HT-29 (cell line): ENCODE measurements at places on chromosomes 1 and 21. TPM values are rescaled to one million over a fixed set of nuclear protein-coding genes. Genes with fewer than 3 reads are reported as not detected.

RHBDL2 gene
- total RNA-seq, result 8.5 and 12.3 TPM in 2 replicates

ILDR2 gene
- 0.05 and 0.48 TPM in 2 replicates for total RNA-seq

BTBD8 gene
- total RNA-seq, result 0.86 and 0.94 TPM in 2 replicates

SPRR1B gene
- total RNA-seq, result 0.57 and 1.9 TPM in 2 replicates

IL20 gene
- total RNA-seq, result not detected in 2 replicates

CTSE gene
- 6.6 and 9.1 TPM in 2 replicates for total RNA-seq

KCNA2 gene
- not detected in 2 replicates for total RNA-seq

TGFB2 gene
- 2.3 and 2.5 TPM in 2 replicates for total RNA-seq

FNDC10 gene
- not detected in 2 replicates for total RNA-seq

RASAL2 gene
- total RNA-seq, result 14.7 and 21.3 TPM in 2 replicates

ADAMTS1 gene
- total RNA-seq, result not detected in 2 replicates

NBPF20 gene
- total RNA-seq, result 0.38 and 0.39 TPM in 2 replicates

LHX8 gene
- total RNA-seq, result not detected in 2 replicates

SHISA4 gene
- total RNA-seq, result 6.2 and 6.6 TPM in 2 replicates

USP33 gene
- 20.2 and 23.2 TPM in 2 replicates for total RNA-seq

FCGR2B gene
- total RNA-seq, result not detected in 2 replicates

GJA5 gene
- 0.57 and 0.86 TPM in 2 replicates for total RNA-seq

SPRR2B gene
- total RNA-seq, result not detected in 2 replicates

TEX38 gene
- 0.20 TPM in 1 of 2 replicates, not detected in the other for total RNA-seq

PPIH gene
- 61.2 and 61.7 TPM in 2 replicates for total RNA-seq

GPR89B gene
- total RNA-seq, result 4.8 and 12.9 TPM in 2 replicates

MAP3K21 gene
- total RNA-seq, result 10.1 and 10.8 TPM in 2 replicates
